Panc1 (cell line): ENCODE measurements at places on chromosomes 2 and 18. TPM values are rescaled to one million over a fixed set of nuclear protein-coding genes. Genes with fewer than 3 reads are reported as not detected.

GRCh38 chr2:180413336-180413735, 406.2 kb upstream of the CWC22 start:
- DNase-seq, result no peak

- DNase-seq, result no peak
These were observed 648.1 kb downstream of the CPS1 start for GRCh38 chr2:211204456-211204855.

GRCh38 chr2:221610675-221611074, 38.6 kb upstream of the EPHA4 start:
- no peak for DNase-seq

DNA sequence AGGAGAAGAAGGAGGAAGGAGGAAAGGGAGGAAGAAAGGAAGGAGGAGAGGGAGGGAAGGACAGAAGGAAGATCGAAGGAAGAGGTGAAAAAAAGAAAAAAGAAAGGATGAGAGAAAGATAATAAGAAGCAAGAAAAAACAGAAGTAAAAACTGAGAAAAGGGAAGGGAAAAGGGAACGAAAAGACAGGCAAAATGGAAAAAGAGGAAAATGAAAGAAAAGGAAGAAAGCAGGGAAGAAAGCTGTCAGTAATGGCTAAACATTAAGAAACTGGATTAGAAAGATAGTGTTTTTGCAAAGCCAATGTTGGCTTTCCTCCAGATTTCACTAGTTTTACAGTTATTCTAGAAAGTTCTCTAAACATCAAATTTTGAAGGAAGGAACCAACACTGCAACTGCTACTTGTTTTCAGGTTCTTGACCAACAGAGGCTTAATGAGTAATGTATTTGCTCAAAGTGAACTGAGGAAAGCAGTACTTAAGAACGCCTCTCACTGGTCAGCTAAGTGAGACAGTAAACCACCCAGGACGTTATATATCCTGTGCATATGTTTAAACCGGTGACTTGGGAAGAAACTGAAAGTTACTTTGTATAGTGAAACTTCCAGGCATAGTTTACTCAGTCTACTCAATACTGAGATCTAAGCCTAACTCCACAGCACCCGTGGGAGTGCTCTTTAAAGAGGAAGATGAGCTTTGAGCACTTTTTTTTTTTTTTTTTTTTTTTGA, 286.2 kb upstream of the TRIB2 start:
- no peak for DNase-seq

MALL gene
- 159 TPM for total RNA-seq

GRCh38 chr18:35590935-35591334, 9.4 kb downstream of the GALNT1 start:
- no peak for DNase-seq

GRCh38 chr2:120439067-120439368, 93.1 kb downstream of the INHBB start:
- DNase-seq, result no peak

GRCh38 chr2:11697103-11697871, 27.3 kb upstream of the NTSR2 start:
- DNase-seq, result peak; percentile 94

RFX8 gene
- not detected for total RNA-seq

DNA sequence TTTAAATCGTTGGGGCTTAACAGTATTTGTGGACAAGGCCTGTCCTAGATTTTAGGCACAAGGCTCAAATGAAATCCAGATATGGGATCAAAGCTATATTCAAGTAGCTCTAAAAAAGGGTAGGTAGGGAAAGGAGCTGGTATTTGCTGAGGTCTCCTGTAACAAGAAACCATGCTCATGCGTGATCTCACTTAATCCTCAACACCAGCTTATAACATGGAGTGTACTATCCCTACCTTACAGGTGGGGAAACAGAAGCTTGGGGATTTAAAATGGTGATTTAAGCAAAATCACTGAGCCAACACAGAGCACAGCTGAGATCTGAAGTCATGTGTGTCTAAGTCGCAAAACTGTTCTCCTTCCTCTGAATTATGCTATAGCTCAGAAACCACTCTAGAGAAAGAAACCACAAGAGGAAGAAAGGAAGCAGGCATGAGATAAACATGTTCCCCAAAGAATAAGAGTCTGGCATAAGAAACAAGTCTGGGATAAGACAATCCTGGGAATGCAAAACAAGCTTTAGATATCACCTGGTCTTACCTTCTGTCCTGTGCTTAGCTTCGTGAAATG, 43.1 kb downstream of the CYRIA start:
- no peak for DNase-seq

- DNase-seq, result no peak
These were observed 375.4 kb upstream of the ACVR2A start for GRCh38 chr2:147469471-147469870.

- DNase-seq, result no peak
These were observed 129.3 kb downstream of the MARCHF4 start for GRCh38 chr2:216243026-216243425.

GRCh38 chr2:6965071-6965795, 48.0 kb downstream of the RNF144A start:
- DNase-seq, result no peak

PROKR1 gene
- not detected for total RNA-seq

GRCh38 chr2:223532161-223532560, 70.0 kb downstream of the SCG2 start:
- no peak for DNase-seq

GRCh38 chr2:130836501-130837174, at the start of gene ARHGEF4:
Gene ARHGEF4, plus strand, starts transcription at chr2:130836914. Its CDS starts 40 bp downstream, at chr2:130836954.
- no peak for DNase-seq

- DNase-seq, result no peak
These were observed 34.3 kb downstream of the PKP4 start for GRCh38 chr2:158491072-158491471.

ZNF236 gene
- total RNA-seq, result 32.2 TPM

DNA sequence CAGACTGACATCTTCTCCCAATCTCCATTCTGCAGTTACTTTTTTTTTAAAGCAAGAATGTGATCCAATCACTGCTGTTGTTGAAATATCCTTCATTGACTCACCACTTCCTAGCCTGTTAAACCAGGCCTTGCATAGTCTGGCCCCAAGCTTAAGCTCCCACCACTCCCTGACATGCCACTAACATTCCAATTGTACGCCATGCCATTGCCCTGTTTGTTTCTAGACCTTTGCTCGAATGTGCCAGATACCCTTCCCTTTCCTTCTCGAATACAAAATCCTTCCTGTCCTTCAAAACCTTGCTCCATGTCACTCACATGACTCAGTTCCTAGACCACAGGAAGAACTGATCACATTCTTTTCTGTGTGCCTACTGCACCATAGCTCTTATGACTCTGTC, 224.2 kb downstream of the CYRIA start:
- DNase-seq, result no peak

LRRC30 gene
- total RNA-seq, result not detected

DNA sequence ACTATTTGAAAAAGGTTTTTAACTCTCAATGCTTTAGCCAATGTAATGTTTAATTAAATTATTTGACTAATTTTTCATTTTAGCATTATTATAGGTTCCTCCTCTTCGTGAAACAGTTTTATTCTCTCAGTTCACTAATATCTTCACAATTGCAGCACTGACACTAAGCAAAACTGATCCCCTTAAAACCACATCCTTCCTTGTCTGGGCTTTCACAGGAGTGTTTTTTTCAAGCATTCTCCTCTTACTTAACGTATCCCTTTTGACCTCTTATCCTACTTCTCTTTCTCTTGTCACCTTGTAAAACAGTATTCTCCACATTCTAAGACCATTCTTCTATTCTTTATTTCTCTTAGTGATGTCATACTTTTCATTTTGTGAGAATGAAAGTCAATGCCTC, 112.8 kb downstream of the DSC3 start:
- no peak for DNase-seq

DNA sequence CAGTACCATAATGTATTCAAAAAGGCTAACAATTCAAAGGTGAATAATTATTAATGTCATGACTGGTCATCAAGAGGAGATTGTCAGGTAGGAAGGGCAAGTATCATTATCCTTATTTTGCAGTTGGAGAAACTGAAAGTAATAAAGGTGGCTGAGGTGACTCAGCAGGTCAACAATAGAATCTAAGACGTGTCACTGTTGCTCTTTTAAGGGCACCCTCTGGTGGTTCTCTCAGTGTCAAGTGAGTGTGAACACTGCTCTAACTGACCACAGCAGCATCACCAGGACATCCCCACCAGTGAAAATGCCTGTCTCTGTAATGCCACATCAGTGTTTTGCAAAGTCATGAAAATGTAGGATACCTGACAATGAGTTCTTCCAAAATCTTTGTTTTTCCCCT, 69.7 kb downstream of the DCC start:
- DNase-seq, result no peak

DNA sequence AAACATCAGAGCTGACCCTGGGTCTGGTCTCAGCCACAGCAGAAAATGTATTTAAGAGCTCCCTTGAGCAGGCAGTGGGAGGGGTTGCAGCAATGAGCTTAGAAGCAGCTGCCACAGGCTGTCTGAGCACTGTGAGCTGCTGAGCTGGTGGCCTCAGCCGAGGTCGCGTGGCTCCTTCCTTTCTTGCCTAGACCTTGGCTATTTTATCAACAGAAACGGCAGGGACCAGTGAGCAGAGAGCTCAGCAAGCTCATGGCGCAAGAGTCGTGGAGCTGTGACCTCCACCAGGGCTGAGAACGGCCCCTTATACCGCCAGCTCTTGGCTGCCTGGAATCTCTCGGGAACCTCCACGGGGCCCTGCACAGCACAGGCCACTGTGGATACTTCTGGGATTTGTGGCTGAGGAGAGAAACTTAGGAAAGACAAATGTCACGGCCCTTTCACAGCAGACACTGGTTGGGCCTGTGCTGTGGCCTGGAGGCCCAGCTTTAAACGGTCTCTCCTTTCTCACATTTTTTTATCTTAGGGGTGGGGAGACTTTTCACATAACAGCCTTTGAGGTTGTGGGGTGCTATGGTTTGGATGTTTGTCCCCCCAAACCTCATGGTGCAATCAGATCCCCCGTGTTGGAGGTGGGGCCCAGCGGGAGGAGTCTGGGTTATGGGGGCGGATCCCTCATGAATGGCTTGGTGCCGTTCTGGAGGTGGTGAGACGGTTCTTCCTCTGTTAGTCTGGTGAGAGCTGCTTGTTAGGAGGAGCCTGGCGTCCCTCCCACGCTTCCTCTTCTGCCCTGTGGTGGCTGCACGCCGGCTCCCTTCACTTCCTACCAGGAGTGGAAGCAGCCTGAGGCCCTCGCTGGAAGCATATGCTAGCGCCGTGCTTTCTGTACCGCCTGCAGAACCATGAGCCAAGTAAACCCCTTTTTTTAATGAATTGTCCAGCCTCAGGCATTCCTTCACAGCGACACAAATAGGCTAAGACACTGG, 1.7 kb downstream of the ALLC start:
- no peak for DNase-seq

IFIH1 gene
- 15.4 TPM for total RNA-seq

DNA sequence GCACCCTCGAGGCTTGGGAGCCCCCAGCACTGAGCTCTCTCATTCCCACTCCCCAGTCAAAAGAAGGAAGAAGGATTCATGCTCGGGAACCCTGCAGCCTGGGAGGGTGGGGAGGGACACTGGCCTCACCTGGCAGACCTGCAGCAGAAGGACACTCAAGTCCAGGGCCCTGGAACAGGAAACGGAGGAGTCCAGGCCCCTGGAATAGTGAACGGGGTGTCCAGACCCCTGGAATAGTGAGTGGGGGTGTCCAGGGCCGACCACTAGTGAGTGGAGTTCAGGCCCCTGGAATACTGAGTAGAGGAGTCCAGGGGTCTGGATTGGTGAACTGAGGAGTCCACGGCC, 292.5 kb downstream of the NDUFA10 start:
- no peak for DNase-seq

DNA sequence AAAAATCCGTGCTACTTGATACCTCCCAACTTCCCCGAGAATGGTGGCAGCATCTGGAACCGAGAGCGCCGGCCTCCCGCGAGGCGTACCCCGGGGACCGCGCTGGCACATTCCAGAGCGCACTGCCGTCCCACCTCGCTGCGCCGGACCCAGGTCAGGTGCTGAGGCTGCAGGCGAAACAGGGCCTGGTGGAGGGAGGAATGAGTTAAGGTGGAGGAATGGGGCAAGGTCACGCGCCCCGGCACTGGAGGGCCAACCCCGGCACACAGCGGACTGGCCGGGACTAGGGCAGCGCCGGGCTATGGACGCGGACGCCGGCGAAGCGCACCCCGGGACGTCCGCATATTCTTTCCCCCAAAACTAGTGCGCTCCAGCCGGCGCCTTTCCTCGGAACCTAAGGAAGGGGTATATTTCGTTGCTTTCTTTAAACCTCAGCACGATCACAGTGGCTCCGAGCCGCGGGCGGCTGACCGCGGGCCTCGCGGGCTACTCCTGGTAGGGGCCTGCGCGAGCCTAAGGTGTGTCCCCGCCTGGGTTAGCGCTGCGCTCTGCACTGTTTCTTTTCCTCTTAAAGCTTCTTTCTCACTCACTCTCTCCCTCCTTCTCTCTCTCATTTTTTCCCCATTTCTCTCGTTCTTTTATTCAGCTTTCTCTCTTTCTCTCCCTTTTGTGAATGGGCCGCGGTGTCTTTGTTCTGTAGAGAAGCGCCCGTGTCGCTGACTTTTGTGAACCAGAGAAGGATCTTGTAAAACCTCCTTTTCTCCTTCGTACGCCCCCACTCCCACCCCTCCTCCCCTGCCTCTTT, 2.1 kb upstream of the OTX1 start:
- DNase-seq, result no peak

DNA sequence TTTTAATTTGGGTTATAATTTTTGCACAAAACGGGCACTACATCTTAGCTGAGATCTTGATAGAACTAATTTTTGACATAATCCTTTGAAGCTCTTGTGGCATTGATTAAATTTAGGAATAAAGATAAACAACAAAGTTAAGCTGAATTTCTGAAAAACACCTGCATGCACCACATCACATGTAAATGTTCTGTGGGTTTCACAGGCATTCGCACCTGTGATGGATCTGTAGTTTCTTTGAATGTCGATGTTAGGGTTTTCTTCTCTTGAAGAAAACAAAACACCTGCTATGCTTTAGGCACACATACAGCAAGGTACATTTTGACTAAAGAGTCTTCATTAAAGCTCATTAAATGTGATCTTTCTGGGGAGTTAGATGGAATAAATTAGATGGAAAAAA, 60.3 kb downstream of the RPIA start:
- no peak for DNase-seq

- no peak for DNase-seq
These were observed 36.3 kb downstream of the IRS1 start for GRCh38 chr2:226763320-226763719.

SCG2 gene
- 1.7 TPM for total RNA-seq

ACVR1C gene
- total RNA-seq, result not detected

CCDC102B gene
- 0.92 TPM for total RNA-seq

DNA sequence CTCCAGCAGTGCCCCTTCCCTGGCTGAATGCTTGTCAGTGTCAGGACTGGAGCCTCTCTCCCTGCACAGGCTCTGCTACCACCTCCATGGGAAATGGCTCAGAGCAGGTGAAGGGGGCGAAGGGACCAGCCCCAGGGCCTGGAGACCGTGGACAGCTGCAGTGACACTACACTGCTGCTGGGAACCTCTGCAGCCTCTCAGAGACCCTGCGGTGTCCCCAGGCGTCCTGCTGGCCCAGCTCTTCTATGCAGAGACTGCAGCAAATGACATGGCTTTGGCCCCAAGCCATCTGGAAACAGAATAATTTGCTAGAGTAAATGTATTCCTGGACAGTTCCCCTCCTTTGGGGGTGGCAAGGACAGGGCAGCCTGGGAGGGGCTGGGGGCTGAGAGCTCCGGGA, 53.2 kb downstream of the CIB4 start:
- no peak for DNase-seq
